RPMI7951 (cell line): ENCODE measurements at places on chromosomes 13 and 19. TPM values are rescaled to one million over a fixed set of nuclear protein-coding genes. Genes with fewer than 3 reads are reported as not detected.

GRCh38 chr19:14023404-14024235 lies 4.3 kb upstream of the RLN3 start:
- peak; percentile 63 for DNase-seq

- DNase-seq, result no peak
Observed at GRCh38 chr19:41929536-41930071, 1.4 kb upstream of the ERFL start.

DNA sequence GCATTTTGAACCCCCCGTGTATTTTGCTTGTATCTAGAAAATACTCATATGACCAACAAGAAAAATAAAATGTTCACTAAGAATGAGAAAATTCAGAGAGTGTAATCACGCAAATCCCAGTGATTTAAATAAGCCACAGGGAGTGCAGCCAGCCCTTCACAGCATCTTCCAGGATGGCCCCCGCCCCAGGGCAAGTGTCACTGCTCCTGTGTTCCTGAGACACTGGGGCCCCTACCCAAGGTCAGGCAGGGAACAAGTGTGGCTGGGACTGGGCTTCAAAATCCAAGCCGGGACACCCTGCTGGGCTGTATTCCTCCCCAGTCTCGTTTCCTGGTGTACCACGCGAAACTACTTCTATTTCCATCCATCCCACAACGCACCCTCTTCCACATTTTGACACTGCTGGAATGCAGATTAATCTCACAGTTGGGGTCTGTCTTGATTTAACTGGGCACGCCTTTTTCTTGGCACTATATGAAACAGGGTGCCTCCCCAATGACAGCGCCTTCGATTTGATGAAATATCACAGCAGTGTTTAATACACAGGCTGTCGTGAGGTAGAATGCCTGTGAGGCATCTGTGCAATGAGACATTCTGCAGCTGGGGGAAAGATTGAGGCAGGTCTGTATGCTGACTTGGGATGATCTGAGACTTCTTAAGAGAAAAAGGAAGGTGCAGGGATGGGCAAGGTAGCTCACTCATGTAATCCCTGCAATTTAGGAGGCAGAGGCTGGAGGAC lies 18.3 kb upstream of the CCNP start:
- no peak for DNase-seq

DNA sequence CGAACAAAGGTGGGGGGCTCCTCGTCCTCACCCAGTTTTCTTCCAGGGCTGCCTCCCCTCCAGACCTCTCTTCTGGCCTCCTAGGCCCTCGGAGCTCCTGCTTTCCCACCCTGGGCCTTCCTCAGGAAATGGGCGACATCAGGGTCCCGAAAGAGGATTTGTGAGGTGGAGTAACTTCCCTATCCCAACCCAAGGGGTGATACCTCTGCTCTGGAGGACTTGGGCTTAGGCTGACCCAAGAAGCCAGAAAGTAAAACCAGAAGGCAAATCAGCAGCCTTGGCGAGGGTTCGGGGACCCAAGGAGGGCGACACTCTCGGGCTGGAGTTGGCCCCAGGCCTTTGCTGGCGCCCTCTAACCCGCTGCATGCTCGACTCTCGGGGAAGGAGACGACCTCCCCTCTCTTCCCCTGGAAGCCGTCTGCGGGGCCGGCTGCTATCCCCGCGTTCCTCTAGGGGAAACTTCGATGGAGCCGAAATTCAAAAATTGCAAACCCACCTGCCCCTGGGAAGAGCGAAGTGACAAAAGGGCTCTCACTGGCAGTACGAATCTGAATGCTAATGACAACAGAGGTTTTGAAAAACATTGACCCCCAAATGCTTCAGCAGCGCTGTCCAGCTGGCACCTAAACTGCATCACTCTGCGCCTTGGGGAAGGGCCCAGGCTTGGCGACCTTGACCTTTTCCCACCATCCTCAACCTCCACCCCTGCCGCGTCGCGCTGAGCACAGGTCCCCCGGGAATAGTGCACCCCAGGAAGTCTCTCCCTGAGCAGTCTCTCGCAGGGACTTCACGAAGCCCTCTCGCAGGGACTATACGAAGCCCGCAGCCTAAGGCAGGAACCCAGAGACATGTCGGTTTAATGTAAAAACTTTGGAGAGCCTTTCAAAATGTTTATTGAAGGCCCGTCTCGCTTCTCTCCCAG lies 2.4 kb downstream of the PDX1 start:
- no peak for DNase-seq

DNA sequence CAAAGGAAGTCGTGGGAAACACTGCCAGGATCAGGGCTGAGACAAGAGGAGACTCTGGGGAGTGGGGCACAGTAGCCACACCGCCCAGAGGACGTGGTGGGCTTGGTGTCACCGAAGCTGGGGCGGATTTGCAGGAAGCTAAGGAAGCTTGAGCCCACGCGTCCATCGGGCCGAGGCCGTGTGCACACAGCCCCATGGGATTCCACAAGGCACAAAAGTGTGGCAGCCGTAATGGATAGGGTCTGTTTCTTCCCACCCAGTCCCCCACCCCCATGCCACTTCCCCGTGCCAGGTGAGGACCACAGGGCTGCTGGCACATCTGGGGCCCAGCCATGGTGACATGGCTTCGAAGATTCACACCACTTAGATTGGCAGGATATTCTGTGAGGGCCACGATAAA lies 153.2 kb upstream of the SPACA7 start:
- DNase-seq, result no peak

- no peak for DNase-seq
Observed at GRCh38 chr13:42681326-42682100, 99.9 kb upstream of the FAM216B start.

- no peak for DNase-seq
Observed at GRCh38 chr13:34037636-34038540, 219.9 kb downstream of the RFC3 start.

- no peak for DNase-seq
Observed at GRCh38 chr13:35127466-35127865, 185.4 kb downstream of the NBEA start.

GRCh38 chr19:18440415-18440877 lies 2.5 kb upstream of the ISYNA1 start:
- no peak for DNase-seq

GRCh38 chr13:91017031-91017668 lies 330.3 kb upstream of the MIR17HG start:
- peak; percentile 28 for DNase-seq

- no peak for DNase-seq
Observed at GRCh38 chr19:1424192-1424955, 13.8 kb upstream of the RPS15 start.

- no peak for DNase-seq
Observed at GRCh38 chr19:19661141-19661674, 2.3 kb downstream of the ATP13A1 start.

DNA sequence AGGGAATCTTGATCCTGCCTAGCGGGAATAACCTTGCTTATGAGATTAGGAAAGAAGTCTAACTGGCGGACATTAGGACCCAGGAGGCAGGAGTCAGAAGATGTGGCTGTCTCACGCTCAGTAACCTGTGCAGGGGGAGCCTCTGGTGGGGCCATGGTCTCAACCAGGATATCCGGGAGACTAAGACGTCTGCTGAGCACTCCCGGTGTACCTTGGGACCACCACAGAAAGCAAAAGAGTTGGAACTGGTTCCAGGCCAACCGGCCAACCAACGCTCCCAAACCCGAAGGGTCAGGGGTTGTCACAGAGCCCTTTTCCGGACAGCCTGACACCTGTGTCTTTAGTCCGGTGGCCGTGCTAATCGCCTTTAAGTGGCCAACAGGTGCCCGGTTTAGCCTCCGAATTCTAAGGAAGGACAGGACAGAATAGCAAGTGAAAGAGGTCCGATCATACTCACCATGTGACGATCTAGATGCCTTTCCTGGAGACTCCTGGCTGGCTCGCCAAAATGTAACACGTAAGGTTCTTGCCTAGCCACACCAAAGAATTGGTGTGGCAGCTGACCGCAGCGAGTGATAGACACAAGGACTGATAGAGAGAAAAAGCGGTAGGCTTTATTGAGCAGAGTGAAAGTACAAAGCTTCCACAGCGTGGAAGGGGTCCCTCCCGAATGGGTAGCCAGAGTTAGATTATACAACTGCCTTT lies 103.9 kb upstream of the DIAPH3 start:
- DNase-seq, result peak; percentile 10

GRCh38 chr13:84605927-84606326 lies 723.7 kb upstream of the SLITRK1 start:
- DNase-seq, result no peak

DNA sequence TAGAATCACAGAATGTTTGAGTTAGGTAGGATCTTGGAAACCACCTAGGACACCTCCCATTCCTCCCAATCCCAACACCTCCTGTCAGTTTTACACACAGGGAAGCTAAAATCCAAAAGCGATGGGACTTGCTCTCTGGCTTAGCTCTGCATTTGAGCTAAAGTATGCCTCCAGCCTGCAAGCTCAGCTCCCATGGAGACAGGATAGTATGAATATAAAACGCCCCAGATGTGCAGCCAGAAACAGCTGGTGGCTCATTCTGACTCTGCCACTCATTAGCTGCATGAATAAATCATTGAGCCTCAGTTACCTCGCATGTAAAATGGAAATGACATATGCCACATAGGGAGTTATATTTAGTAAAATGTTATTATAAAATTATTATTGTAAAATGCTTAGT lies 336.0 kb downstream of the SUCLA2 start:
- DNase-seq, result no peak

GRCh38 chr13:51576754-51577153 lies 7.5 kb upstream of the WDFY2 start:
- DNase-seq, result no peak

GRCh38 chr13:95698047-95698749 lies 21.3 kb downstream of the DNAJC3 start:
- DNase-seq, result peak; percentile 7

GRCh38 chr13:49225223-49226042 lies 5.3 kb downstream of the MLNR start:
- DNase-seq, result no peak

- no peak for DNase-seq
Observed at GRCh38 chr13:85675151-85675907, 123.9 kb downstream of the SLITRK6 start.

NBEA gene
- 2.0 and 2.5 TPM in 2 replicates for total RNA-seq

CYP4F11 gene
- total RNA-seq, result not detected in 2 replicates

ADGRE2 gene
- total RNA-seq, result 3.9 and 6.1 TPM in 2 replicates

TTC9B gene
- not detected in 2 replicates for total RNA-seq

SLC25A41 gene
- not detected in 2 replicates for total RNA-seq

ICAM4 gene
- 0.24 and 0.39 TPM in 2 replicates for total RNA-seq

ZNF571 gene
- total RNA-seq, result 2.6 and 4.2 TPM in 2 replicates

NUCB1 gene
- total RNA-seq, result 203 and 249 TPM in 2 replicates

RGL3 gene
- 3.3 and 4.2 TPM in 2 replicates for total RNA-seq

CRX gene
- total RNA-seq, result not detected in 2 replicates

PSG1 gene
- total RNA-seq, result 0.24 TPM in 1 of 2 replicates, not detected in the other

HPN gene
- total RNA-seq, result 0.10 TPM in 1 of 2 replicates, not detected in the other
